Stimulated activated CD8-positive, alpha-beta memory T cell treated with anti-CD3 and anti-CD28 coated beads, Interleukin-7, amount 100 ng/mL, for 24 hours (primary cell): ENCODE measurements at places on chromosomes 12 and 14.

- no peak for DNase-seq
Measured at GRCh38 chr12:51028126-51028812, 2.1 kb upstream of the SLC11A2 start.

GRCh38 chr14:103343905-103344797, 10.1 kb downstream of the EIF5 start:
- DNase-seq: no peak

DNA sequence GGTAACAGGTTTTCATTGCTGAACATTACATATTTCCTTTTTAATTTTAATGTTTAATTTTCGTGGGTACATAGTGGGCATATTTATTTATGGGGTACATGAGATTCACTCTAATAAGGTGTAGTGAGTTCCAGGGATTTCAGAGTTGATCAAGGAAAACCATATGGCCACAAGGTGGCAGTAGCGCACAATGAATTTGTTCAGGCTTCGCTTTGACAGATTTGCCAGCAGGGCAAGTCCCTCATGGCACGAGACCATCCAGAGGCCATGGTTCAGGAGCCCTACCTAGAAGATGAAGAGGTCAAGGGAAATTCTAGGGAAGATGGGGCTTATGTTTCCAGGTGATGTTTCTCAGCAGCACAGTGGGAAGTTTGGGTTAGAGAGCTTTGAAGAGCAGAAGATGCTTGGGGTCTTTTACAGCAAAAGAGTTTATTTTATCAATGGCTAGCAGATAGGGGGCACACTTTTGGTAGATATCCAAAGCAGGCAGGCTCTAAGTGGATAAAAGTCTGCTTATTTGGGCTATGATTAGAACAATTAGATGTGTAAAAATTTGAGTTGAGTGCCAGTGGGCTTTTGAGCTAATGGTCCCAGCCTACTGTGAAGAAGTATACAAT, 1004.4 kb downstream of the AACS start:
- DNase-seq: peak; percentile 4

GRCh38 chr12:122825773-122826724, 9.2 kb upstream of the HIP1R start:
- no peak for DNase-seq

DNA sequence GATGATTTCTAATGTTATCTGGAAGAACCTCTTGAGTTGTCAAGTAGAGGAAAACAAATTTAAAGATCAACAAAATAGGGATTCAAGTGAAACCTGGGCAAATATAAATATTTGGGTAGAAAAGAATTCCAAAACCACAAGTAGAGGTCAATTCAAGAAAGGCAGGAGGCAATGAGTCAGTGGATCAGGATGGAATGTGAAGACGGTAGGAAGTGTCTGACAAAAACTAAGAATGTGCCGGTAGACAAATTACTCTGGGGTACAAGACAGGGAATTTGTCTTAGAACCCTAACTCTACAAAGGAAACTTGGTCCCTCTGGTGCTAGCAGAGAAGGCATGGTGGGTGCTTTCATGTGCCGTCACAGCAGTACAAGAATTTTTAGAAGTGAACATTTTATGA, 13.6 kb downstream of the ABCD2 start:
- DNase-seq: no peak

- no peak for DNase-seq
Measured at GRCh38 chr14:87282266-87282665, 710.7 kb downstream of the GALC start.

- DNase-seq: no peak
Measured at GRCh38 chr12:25775968-25776367, 182.5 kb upstream of the RASSF8 start.

GRCh38 chr12:3288690-3289089, 202.3 kb upstream of the PRMT8 start:
- DNase-seq: no peak

- no peak for DNase-seq
Measured at GRCh38 chr14:92385561-92385960, 62.6 kb downstream of the SLC24A4 start.

GRCh38 chr12:80580254-80580653, 127.2 kb upstream of the MYF6 start:
- no peak for DNase-seq

- DNase-seq: no peak
Measured at GRCh38 chr14:65100922-65101541, 1.3 kb downstream of the MAX start.

DNA sequence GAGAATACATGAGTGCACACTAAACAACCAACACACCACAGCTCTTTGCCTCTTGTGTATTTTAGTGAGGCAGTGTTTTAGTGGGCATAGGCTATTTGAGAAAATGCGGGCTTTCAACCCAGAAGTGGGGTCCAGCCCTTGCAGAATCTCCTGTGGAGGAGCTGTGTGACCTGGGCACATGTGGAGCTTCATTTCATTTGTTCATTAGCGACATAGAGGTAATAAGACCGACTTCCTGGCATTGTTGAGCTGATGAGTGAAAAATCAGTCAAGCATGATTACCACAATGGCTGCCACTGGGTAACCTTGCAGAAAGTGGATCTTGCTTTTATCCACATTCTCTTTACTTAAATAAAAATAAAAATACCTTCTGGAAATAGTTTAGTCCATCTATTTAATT, 923.5 kb downstream of the BCL11B start:
- DNase-seq: no peak

- DNase-seq: no peak
Measured at GRCh38 chr12:43964961-43965360, 129.1 kb downstream of the TMEM117 start.

DNA sequence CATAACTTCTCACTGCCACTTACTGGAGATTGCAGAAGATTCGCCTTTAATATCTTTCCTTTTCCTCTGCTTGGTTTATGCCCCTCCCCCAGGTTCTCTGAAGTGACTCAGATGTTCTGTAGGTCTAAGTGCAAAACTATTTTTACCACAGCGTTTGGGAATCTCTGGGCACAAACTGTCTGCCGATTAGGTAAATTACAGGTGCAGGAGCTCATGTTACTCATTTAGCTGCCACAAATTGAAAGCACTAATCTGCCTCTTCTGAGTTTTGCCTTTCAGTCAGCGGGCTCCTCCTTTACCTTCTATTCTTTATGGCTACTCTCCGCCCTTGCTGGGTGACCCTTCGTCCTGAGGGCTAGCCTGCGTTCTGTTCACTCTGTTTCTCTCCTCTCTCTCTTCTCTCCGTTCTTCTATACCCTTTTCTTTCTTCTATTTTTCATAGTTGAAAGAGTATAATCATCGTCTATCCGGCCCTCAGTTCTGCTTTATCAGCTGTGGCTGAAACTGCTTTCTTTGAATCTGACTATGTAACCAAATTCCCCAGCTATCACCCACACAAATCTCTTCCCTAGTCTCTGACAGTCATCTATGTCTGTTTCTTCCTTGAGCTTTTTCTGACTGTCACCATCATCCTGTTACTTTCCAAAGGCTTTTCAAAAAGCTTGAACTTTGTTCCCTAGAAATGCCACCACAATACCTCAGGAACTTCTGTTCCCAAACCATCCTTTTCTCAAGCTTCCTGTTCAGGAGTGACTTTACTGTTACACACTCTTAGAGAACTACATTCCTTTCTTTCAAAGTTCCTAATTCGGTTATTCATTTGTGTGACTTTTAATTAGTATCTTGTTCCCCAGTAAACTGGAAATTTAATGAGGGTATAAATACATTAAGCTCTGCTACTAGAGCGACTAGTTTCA, 4.3 kb upstream of the MYF6 start:
- no peak for DNase-seq

DNA sequence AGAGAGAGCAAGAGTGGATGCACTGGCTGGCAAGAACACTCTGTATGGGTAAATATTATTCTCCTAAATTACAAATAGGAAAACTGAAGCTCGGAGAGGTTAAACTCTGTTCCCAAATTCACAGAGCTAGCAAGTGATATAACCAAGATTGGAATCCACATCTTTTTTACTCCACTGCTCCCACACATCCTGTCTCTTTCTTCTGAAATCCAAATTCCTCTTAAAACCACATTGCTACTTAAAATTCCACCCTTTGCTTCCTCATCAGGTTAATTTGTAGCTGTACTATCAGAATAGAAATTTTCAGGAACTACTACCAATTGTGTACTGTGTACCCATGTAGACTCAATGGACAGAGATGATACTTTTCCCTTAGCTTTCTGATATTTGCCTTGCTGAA, 74.4 kb downstream of the ARMH4 start:
- no peak for DNase-seq
